Activated T-helper 1 cell treated with anti-CD3 and anti-CD28 coated beads, Interleukin-2, amount 50 U/mL, for 16 hours (primary cell): ENCODE measurements at places on chromosomes 1 and 21.

GRCh38 chr21:43984905-43985689, 27.0 kb upstream of the TRAPPC10 start:
- DNase-seq = no peak

DNA sequence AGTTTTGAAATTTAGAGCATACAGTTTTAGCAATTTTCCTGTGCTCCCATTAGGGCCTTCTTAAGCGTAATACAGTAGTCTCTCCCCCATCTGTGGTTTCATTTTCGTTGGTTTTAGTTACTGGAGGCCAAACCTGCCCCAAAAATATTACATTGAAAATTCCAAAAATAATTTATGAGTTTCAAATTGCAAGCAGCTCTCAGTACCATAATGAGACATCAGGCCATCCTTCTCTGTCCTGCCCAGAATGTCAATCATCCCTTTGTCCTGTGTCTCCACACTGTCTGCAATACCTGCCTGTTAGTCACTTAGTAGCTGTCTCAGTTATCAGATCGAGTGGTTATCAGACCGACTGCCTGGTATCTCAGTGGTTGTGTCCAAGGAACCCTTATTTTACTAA, 45.4 kb downstream of the ADSS2 start:
- no peak for DNase-seq

GRCh38 chr1:147062956-147063355, 109.3 kb downstream of the PRKAB2 start:
- no peak for DNase-seq

DNA sequence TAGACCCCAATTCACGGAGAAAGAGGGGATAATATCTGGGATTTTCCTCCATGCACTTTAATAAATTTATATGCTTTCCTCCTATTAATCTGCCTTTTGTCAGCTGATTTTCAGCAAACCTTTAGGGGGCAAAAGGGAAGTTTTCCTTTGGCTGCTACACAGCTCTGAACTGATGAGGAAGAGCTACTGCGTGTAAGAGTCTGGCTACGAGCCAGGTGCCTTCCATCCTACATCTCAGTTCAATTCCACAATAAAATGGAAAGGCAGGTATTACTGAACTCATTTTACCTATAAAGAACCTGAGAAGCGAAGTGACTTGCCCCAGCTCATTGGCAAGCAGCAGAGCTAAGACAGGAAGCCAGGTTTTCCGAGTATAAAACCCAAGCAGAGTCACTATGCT, 28.3 kb upstream of the ZNF326 start:
- no peak for DNase-seq

- no peak for DNase-seq
Observed at GRCh38 chr1:47984175-47984789, 12.9 kb downstream of the TRABD2B start.

DNA sequence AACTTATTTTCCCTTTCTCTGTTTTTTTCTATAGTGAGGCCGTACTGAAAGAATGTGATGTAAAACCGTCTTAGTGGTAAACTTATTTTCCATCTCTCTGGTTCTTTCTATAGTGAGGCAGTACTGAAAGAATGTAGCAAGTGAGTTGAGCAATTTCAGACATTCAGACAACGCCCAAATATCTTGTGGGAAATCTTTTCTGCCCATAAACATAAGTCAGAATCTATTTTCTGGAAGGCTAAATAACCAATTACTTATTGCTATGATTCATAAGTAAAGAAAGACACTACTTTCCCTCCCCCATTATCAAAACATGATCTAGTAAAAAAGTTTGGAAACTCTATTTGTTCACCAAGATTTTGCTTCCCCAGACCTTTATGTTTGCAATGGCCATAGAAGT, 18.8 kb upstream of the SCCPDH start:
- no peak for DNase-seq

DNA sequence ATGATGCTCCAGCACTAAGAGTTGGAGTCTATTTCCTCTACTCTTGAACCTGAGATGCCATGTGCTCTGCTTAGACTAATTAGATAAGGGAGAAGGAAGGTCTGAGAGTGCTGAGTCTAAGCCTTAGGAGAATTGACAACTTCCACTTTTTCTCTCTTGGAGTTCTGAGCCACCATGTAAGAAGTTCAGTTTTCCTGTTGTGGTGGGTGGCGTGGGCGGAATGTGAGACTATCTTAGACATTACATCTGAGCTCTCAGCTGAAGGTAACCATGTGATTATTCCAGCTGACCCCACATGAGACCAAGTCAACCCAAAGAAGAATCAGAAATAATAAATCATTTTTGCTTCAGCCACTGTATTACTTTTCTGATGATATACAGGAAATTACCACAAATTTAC, 404.5 kb upstream of the LRRC7 start:
- no peak for DNase-seq

DNA sequence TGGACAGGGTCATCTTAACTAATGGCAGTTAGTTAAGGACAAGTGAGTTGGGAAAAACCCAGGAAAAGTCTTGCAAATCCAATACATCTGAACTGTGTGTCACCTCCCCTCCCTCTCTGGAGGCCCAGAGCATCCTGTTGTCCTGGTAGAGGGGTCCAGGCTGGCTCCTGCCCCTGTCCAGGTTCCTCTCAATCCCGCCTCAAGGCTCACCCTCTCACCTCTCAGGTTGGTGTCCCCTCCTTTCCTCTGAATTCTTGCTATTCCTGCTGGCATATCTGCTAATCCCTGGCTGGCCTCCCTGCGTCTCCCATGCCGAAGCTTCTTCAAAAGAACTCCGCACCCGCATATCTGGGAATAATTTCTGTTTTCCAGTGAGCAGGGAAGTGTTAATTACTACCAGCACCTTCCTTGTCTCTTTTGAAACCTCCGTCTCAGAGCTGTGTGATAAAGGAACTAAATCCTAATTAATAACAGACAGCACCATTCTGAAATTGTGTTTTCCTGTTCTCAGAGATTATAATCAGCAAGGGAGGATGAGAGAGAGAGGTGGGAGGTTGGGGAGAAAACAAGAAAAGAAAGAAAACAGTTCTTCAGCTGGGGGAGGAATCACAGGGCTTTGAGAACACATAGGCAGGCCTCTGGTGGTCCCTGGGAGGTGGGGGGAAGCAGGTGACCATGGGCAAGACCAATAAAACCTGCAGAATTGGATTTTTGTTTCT, 568.0 kb downstream of the PTPRU start:
- no peak for DNase-seq

GRCh38 chr1:41048540-41048939, 27.0 kb upstream of the SLFNL1 start:
- DNase-seq = no peak

- no peak for DNase-seq
Observed at GRCh38 chr1:154869351-154870114, 548 bp downstream of the KCNN3 start.

DNA sequence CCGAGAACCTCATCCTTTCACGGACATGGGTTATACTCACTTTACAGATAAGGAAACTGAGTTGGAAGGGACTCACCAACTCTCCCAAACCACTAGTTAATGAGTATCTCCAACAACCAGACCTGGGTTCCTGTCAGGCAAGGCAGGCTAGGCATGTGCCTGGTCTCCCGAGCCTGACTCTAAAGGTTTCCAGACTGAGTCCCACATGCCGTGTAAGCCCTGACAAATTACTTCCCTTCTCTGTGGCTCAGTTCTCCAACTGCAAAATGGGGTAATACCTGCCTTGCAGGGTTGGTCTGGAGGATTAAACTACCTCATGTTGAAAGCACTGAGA, 34.3 kb downstream of the SSBP3 start:
- no peak for DNase-seq

- no peak for DNase-seq
Observed at GRCh38 chr1:93708734-93709481, 27.3 kb upstream of the BCAR3 start.

- no peak for DNase-seq
Observed at GRCh38 chr21:44260066-44260465, 1.6 kb downstream of the DNMT3L start.

DNA sequence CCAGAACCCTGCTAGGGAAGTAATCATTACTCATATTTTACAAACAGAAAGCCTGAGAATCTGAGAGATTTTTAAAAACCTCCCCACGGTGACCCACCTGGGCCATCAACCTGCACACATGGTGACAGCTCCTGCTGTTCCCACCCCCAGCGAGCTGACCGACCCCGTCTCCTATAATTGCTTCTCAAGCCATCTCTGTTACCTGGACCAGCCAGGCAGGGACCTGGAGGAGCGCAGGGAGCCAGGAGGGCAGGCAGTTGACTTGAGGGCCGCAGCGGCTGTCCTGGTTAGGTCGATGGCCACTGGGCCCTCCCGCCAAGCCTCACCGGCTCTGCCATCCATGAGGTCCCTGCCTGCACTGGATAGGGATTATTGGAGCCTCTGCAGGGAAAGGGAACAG, 7.7 kb downstream of the TFF2 start:
- no peak for DNase-seq

GRCh38 chr1:3857791-3858129, 484 bp downstream of the DFFB start:
- DNase-seq = no peak

- DNase-seq = no peak
Observed at GRCh38 chr1:247855911-247856310, 1.1 kb upstream of the TRIM58 start.

GRCh38 chr1:159291424-159291823, 10.7 kb upstream of the FCER1A start:
- no peak for DNase-seq

GRCh38 chr1:210922666-210923065, 211.3 kb downstream of the KCNH1 start:
- DNase-seq = no peak

DNA sequence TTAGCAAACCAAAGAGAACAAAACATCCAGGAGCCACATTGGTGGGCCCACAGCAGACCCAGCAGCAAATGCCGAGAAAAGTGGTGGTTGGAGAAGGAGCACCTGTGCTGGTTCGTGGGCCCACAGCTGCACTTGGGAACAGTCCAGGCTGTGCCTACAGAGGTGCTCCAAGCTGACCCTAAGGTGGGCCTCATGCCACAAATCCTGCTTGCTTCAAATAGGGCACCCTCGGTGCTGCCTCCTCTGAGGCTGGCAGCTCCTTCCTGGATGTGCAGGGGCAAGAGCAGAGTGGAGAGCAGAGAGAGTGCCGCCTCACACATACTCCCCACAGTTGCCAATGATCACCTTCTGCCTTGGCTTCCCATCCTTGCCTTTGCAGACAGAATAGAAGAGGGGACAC, 40.1 kb downstream of the BMP8A start:
- DNase-seq = no peak

- no peak for DNase-seq
Observed at GRCh38 chr1:201655243-201655642, 116.3 kb downstream of the NAV1 start.

DNA sequence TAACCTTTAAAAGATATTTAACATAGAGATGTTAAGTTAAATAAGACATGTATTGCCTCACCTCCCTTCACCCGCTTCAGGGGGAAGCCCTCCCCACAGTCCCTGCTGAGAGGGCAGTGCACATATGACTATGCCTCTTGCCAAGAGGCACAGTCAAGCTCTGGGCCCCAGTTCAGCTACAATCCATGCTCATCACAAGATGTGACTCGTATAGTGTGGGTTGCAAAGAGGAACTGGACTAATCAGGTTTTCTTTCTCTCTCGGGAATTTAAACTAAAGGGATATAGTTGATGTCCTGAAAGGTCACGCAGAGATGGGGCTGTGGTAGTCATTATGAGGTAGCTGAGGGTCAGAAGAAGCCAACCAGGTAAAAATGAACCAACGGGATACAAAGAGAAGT, 35.6 kb downstream of the LYST start:
- DNase-seq = no peak

- DNase-seq = no peak
Observed at GRCh38 chr21:38913120-38913892, 107.6 kb downstream of the ETS2 start.

GRCh38 chr1:169925505-169926482, 32.1 kb upstream of the SCYL3 start:
- no peak for DNase-seq

DNA sequence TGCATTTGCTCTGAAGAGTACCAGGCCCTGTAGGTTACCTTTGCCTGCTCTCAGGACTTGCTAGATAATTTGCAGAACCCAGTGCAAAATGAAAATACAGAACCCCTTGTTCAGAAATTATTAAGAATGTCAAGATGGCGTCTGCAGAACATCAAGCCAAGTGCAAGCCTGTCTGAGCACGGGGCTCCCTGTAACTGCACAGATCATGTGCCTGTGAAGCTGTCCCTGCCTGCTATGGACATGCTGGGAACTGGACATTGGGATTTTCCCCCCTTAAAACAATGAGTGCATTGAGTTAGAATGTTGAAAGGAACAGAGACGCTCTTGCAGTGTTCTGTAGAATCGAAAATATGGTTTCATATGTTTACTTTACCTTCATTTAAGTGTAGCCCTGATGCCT, 2.9 kb downstream of the CLDN14 start:
- DNase-seq = no peak

GRCh38 chr1:218468711-218469110, 123.6 kb downstream of the TGFB2 start:
- DNase-seq = no peak

DNA sequence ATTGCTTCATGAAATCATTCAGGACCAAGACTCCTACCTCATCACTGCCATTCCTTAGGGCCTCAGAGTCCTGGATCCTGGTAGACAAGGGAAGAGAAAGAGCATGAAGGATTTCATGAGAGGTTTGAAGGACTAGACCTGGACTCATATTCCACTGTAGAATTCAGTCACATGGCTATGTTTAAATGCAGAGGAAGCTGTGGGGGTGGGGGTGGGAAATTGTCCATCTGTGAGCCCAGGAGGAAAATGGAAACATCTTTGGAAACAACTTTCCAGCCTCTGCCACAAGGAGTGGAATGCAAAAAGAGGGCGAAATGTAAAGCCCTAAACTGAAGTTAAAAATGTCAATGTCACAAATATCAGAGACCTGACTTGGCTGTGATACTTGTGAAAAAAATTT, 73.0 kb downstream of the BRINP2 start:
- no peak for DNase-seq

GRCh38 chr1:147560765-147561471, 19.6 kb downstream of the BCL9 start:
- no peak for DNase-seq

DNA sequence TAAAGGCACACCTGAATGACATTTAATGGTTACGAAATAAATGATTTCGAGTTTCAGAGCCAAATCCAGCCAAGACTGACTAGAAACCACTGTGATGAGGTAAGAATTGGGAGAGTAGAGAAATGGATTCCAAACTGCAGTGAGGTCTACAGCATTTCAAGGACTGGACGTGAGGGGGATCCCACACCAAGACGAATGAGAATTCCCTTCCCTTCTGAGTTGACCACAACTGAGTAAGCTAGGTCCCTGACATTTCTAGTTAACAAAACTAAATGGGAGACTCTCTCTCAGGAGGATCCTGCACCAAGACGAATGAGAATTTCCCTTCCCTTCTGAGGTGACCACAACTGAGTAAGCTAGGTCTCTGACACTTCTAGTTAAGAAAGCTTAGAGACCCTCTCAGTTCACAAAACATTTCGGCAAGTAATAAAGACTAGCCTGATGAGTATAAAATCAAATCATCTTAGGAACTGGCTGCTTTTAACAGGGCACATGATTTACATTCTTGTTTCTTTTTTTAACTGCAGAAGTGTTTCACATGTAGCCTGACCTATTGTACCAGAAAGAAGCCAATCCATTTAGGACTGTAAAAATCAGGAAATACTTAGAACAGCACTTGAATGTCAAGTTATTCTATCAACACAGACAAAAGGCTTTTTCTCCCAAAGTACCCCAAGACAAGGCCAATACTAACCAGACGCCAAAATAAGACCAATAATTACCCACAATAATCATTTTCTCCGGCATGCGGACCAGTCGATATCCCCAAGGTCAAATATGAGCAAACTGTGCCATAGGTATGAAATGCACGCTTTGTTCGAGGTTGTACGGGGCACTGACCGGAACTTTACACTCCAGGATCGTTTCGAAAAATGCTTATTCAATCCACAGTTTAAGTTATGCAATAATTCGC, 1.4 kb upstream of the SPATA1 start:
- no peak for DNase-seq

GRCh38 chr1:56644919-56645676, at the start of gene PRKAA2:
PRKAA2 (plus strand) TSS chr1:56645314; CDS start chr1:56645388, 74 bp downstream.
- no peak for DNase-seq
